ENCODE measurements at places on chromosomes 16 and 17.

DNA sequence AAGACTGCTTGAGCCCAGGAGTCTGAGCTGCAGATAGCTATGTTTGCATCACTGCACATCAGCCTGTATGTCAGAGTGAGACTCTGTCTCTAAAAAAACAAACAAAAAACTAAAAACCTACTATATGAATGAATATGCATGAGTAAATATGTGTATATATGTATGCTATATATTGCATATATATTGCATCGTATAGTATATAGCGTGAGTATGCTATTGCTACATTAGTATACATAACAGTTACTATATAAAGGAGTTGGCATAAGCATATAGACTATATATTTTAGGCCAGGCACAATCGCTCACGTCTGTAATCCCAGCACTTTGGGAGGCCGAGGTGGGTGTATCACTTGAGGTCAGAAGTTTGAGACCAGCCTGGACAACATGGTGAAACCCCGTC lies 16.1 kb downstream of the DDX42 start:
- no peak for DNase-seq

DNA sequence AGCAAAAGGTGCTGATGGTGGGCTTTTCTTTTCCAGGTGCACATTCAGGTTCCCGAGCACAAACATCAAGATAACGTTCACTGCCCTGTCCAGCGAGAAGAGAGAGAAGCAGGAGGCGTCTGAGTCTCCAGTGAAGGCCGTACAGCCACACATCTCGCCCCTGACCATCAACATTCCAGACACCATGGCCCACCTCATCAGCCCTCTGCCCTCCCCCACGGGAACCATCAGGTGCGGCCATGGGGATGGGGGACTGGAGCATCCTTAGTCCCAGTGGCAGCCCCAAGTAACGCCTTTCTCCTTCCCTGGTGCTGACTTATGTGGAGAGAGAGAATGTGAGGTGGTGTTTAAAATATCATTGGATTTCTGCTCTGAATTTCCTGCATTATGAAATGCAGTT lies 43.8 kb downstream of the FOXK2 start:
- no peak for DNase-seq

DNA sequence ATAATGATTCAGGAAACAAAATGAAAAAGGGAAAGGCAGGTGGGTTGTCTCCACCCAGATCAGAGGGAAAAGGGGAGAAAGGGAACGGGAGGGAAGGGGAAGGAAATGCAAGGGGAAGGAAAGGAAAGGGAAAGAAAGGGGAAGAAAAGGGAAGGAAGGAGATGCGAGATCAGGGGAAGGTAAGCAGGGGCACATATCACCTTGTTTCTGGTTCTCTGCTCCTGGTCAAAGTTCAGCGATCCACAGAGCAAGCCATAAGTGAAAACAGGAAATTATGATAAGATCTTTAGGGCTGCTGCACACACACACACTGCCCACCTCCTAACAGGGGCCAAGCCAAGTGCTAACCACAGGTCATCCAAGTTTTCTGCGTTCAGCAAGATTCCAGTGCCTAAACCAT lies 37.5 kb upstream of the GRIN2A start:
- DNase-seq = no peak

DNA sequence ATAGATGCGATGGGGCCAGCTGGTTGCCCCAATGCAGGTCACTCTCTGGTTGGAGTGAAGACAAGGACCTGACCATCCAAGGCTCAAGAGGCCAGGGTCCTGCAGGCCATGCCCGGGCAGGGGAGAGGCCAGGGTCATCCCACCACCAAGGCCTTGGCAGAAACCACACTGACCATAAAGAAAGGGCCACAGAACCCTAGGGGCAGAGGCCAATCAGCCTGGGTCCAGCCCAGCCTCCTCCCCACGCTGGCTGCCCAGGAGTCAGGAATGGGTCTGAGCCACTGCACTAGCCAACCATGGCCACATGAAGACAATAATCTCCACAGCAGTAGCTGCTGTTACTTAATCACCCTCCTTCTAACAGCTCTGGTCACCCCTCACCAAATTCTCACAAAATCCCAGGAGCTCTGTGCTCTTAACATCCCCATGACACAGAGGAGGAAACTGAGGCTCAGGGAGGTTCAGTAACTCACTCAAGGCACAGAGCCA lies 10.2 kb upstream of the BCAR1 start:
- DNase-seq = no peak

- no peak for DNase-seq
These were observed 5.7 kb downstream of the MATCAP1 start for GRCh38 chr16:67177743-67178699.

Data from WERI-Rb-1 (cell line).